ENCODE measurements at places on chromosomes 7 and 10. TPM values are rescaled to one million over a fixed set of nuclear protein-coding genes. Genes with fewer than 3 reads are reported as not detected.

The CYP3A7 gene
- not detected for total RNA-seq

The LRMDA gene
- not detected for total RNA-seq

The XPNPEP1 gene
- total RNA-seq, result 87.3 TPM

The SMKR1 gene
- 1.7 TPM for total RNA-seq

The CAMK2B gene
- total RNA-seq, result not detected

The UNC5B gene
- total RNA-seq, result not detected

The CLRN3 gene
- total RNA-seq, result not detected

The MSS51 gene
- total RNA-seq, result 3.4 TPM

The AEBP1 gene
- 4.8 TPM for total RNA-seq

The IL2RA gene
- 142 TPM for total RNA-seq

The NKX1-2 gene
- total RNA-seq, result not detected

The OLAH gene
- 1.0 TPM for total RNA-seq

The CRTAC1 gene
- not detected for total RNA-seq

The TDRD1 gene
- 0.10 TPM for total RNA-seq

The MET gene
- 0.21 TPM for total RNA-seq

The DGKB gene
- not detected for total RNA-seq
